Chondrocyte (in vitro differentiated cells): ENCODE measurements at places on chromosomes 7 and 10.

- no peak for DNase-seq
Observed at GRCh38 chr10:74406006-74406405, 255.0 kb downstream of the ADK start.

- DNase-seq = peak; percentile 32
Observed at GRCh38 chr7:2022021-2022409, 210.7 kb downstream of the MAD1L1 start.

- DNase-seq = no peak
Observed at GRCh38 chr10:124723826-124724225, 20.4 kb downstream of the FAM53B start.

DNA sequence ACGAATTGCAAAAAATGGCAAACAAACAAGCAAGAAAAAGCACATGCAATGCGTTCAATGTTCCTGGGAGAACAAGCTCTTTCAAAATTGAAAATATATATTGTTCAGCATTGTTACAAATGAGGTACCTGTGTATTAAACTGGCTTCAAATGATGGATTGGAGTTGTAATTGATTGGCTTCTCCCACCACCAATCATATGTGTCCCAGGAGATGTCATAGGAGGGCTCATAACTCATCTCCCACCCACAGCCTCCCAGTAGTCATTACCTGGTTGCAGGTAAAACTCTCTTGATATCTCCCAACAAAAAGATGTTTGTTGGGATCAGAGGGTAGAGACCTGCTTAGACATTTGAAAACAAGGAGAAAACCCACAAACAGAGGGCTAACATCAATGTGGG is 302.9 kb downstream of the BAMBI start:
- no peak for DNase-seq

DNA sequence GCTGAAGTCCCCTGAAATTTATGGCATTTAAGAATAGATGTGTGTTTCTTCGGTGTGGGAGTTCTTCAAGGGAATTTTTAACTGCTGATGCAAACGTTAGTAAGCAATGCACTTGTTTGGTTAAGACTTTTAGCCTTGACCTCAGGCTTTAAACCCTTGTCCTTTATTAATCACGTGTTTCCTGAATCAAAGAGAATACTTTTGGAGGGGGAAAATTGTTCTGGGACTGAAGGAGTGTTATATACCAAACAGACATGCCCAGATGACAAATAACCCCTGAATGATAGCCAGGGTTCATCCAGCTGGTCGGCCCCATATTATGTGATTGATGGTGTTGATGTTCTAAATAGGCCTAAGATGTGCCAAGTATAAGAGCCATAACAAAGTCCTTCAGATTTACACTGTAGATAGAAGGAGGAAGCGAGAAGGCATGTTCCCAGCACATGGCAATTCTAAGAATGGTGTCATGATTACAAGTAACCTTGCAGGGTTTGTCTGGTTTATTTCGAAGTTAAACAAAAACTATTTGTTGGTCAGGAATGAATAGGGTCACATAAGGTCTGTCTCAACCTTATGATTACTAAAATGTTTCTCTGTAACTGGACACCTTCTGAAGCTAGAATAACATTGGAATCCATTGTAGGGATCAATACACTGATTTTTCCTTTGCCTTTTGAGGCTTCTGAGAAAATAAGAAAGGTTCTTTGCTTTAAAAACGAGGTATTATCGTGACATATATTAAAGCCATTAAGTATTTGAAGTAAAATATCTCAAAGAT is 124.2 kb upstream of the SEM1 start:
- no peak for DNase-seq
